Stimulated activated CD4-positive, alpha-beta T cell treated with anti-CD3 and anti-CD28 coated beads, Interleukin-2, amount 100 ng/mL, for 4 hours (primary cell): ENCODE measurements at places on chromosomes 6 and 20.

- no peak for DNase-seq
Measured at GRCh38 chr6:121135425-121135824, 198.9 kb downstream of the TBC1D32 start.

DNA sequence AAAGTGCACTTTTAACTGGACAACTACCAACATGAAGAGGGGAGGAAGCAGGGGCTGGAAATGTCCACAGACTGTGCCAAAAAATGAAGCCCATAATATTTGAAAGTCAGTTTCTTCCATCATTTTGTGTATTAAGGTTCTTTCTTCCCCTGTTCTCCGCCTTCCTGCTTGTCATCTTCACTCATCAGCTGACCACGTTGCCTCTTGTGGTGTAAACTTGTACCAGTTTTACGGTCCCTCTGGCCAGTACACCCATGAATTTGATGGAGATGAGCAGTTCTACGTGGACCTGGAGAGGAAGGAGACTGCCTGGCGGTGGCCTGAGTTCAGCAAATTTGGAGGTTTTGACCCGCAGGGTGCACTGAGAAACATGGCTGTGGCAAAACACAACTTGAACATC lies 3.9 kb downstream of the HLA-DQA1 start:
- DNase-seq = no peak

- no peak for DNase-seq
Measured at GRCh38 chr20:25549843-25550477, 35.4 kb downstream of the NINL start.

DNA sequence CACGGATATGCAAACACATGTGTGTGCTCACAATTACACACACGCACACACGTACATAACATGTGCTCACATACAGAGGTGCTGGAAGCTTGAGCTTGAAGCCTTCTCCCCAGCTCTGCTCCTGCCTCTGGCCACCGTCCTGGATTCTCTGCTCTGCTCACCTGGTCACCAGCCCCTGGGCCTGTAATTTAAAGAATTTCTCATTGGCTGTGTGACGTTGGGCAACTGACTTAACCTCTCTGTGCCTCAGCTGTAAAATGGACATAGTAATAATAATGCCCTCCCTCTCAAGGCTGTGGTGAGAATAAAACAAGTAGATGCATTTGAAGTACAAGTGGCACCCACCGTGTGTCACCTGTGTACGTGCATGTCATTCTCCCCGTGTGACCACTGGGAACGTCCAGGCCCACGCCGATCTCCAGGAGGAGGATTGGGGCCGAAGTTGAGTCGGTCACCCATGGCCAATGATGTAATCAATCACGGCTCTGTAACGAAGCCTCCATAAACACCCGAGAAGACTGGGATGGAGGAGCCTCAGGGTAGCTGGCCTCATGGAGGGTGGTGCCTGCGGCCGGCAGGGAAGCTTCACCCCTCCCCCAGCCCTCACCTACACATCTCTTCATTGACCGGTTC lies 160.9 kb upstream of the AFDN start:
- DNase-seq = no peak

DNA sequence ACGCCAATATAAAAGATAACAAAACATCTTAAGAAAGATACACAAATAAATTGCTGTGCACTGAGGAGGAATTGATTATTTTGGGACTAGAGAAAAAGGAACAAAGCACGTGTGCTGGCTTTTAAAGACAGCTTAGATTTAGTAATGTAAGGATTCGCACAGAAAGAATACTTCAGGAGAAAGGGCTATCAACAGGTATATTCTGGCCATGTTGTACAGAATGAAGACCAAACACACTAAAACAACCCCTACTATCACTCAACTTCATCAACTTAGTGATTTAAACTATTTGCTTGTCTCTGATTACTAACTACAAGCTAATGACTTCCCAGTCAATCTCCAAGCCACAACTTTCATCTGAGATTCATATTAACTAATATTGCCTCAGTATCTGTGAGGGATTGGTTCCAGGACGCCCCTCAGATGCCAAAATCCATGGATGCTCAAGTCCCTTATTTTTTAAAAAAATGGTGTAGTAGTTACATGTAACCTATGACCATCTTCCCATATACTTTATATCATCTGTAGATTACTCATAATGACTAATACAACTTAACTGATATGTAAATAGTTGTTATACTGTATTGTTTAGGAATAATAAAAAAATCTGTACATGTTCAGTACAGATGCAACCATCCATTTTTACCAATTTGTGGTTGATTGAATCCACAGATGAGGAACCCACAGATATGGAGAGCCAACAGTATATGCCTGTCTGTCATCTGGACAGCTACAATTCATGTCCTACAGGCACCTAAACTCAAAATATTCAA lies 4.5 kb downstream of the DEK start:
- DNase-seq = no peak

DNA sequence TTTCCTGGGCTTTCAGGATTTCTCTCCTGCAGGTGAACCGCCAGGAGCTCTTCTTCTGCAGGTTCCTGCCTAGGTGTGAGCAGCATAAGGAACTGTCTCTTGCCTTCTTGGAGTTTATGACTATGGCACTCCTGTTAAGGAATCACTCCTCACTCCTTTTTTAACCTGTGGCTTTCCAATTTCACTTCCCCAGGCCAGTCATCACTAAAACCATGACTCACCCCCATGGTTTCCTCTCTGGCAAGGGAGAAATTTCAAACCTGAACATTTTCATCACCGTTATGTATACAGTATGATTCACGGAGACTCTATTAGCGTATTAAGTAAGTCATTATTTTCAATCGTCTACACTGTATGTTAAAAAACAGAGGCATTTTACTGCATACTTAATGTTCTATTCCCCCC lies 78.2 kb upstream of the ARID1B start:
- no peak for DNase-seq

GRCh38 chr6:149237464-149237863 lies 80.0 kb upstream of the TAB2 start:
- no peak for DNase-seq

DNA sequence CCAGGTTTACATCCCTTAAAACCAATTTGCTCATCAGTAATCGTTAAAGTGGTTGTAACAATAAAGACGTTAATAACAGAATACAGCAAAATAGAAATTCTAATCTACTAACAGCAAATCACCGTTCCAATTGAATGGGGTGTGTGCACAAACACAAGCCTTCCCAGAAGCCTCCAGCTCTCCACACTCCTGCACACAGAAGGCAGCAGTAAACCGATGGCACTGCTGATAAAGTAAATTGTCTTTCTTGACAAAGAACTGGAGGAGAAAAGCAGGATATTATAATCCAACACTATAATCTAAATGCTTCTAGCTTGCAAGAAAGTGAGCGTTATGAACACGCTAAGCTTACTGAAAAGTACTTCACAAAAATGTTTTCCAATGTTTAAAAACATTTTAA lies 7.0 kb downstream of the ZNF217 start:
- no peak for DNase-seq

GRCh38 chr6:46273911-46274310 lies 103.1 kb upstream of the ENPP5 start:
- DNase-seq = no peak

- DNase-seq = no peak
Measured at GRCh38 chr6:121533321-121533841, 97.9 kb downstream of the GJA1 start.

DNA sequence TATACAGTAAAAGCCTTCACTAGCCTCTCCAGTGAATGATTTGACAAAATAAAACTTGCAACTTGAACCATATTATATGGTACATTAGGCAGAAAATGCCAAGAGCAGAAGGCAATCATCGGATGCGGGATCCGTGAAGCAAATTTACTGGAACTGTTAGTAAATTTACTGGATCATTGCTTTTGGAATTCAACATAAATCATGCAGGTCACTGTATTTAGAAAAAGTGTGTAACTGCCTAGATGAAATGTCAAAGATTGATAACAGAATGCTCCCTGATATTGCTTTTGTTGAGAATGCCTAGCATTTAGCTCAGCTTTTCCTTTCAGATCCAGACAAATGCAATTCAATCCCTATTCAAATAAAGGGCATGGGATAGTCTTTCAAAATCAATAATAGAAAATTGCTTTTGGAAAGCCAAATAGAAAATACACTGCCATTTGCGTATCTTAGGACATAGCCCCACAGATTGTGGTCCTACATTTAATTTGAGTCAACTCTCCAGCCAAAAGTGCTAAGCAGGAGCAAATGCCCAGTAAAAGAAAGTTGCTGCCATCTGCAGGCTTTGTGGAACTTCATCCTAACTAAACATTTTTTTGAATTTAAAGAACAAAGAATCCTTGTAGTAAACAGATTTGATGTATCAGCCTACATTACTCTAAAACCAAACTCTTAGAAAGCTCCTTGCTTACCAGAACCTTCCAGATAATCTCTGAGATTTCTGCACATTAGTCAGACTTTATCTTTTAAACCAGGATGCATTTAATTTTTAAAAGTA lies 109.5 kb upstream of the HSF2 start:
- DNase-seq = no peak

DNA sequence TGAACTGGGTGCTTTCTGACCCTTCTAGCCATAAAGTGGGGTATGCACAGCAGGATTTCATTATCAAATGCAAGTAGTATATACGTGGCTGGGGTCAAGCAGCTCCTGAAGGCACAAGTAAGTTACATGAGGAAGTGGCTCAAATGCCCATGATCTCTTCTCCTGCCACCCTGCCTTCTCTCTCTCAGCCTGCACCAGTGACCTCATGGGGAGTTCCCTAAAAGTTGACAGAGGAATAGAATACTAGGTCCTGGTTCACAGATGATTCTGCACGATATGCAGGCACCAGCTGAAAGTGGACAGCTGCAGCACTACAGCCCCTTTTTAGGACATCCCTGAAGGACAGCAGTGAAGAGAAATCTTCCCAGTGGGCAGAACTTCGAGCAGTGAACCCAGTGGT lies 282.0 kb downstream of the BCKDHB start:
- no peak for DNase-seq

DNA sequence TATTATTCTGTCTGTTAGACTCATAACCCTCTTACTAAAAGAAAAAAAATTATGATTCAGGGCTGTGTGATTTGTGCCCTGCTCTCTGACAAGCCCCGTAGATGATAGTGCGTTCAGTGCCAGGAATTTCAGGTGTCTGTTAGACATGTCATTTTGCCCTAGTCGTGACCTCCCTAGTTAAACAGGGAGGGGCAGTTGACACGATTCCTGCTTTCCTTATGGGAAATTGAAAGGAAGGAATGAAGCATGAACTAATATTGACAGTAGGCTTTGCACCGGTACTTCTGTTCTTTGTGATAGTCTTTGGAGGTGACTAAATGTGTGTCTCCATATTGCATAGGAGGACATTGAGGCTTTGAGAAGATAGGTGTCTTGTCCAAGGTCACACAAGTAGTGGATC lies 26.3 kb downstream of the RPRD1B start:
- no peak for DNase-seq

DNA sequence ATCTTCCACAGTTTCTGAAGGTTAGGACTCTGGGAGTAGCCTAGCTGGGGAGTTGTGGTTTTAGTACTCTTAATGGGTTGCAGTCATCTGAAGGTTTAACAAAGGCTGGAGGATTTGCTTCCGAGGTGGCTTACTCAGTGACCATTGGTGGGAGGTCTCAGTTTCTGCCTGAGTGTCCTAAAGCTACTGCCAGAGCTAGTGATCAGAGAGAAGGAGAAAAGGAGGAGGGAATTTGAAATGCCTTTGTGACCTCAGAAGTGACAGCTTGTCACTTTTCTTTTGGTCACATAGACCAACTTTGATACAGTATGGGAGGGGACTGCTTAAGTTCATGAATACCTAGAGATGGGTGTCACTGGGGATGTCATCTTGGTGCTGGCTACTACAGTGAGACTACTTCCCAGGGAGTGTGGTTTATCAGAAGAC lies 41.3 kb downstream of the NCOA3 start:
- no peak for DNase-seq

DNA sequence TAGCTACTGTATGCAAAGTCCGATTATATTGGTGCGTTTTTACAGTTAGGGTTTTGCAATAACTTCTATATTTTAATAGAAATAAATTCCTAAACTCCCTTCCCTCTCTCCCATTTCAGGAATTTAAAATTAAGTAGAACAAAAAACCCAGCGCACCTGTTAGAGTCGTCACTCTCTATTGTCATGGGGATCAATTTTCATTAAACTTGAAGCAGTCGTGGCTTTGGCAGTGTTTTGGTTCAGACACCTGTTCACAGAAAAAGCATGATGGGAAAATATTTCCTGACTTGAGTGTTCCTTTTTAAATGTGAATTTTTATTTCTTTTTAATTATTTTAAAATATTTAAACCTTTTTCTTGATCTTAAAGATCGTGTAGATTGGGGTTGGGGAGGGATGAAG lies 13.7 kb upstream of the PLCG1 start:
- DNase-seq = no peak

DNA sequence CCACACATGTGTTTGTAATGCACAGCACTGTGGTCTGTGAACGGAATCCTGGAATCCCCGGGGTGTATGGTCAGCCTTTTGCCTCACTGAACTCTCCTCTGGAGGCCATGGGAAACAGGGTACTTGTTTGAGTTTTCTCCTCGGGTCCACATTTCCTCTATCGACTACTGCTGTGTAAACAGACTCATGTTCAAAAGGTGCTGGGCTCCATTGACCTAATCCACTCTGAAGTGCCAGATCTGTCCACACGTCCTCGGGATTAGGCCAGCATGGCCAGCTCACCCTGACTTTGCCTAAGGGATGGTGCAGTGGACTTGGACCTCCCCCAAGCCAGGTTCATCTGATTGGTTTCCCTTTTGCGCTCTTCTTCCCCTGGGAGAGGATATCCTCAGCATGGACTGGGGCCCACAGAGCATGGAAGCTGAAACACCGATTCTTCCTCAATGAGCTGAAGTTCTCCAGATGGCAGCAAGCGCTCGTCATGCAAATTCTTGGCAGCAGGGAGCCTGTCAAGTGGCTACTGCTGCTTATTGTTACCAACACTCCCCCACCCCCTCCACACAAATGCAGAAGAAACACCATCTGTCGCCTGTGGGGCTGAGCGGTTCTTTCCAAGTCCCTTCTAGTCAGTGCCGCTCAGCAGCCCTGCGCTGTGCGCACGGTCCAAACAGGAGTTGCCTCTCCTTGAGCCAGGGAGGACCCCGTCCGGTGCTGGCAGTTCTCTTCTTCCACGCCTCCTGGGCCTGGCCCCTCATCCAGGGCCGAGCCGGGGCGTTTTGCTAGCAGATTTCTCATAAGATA lies 292.6 kb upstream of the MARCKS start:
- DNase-seq = no peak

GRCh38 chr20:9996944-9997343 lies 37.8 kb upstream of the ANKEF1 start:
- no peak for DNase-seq

DNA sequence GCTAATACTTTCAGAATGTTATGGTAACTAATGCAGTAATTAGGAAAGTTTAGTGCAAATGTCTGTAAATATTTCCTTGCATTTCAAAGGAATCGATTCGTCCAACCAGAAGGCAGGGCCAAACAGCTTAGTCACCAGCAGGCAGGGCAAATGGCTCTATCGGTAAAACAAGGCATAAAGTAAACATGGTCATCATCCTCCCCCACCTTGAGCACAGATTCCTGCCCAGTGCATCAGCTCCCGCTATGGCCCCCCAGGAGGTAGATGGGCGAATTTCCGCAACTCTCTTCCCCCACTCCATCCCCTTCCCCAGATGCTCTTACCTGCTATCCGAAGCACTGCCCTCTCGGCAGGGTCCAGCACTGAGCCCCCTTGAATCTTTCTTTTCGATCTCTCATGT lies 103.8 kb upstream of the BEND6 start:
- no peak for DNase-seq
